HepG2 (cell line): ENCODE measurements at places on chromosomes 3 and 15. TPM values are rescaled to one million over a fixed set of nuclear protein-coding genes. Genes with fewer than 3 reads are reported as not detected.

GRCh38 chr15:23079766-23080165, 40.4 kb upstream of the TUBGCP5 start:
- no peak for DNase-seq

DNA sequence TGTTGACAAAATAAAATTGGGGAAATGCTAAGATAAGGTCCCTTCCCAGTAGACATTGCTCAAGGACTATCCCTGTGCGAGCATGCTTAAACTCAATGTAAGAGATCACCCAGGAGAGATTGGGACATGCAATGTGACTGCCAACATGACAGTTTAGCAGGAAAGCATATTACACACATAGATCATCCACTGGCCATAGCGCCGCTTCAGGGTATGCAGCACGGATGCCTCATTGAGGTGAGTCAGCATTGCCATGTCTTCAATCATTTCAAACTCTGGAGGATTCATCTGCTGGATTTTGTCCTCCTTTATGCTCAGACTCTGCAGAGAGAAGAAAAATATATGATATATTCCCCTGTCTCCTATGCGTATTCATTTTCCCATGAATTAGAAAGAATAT, 8.9 kb downstream of the MYH15 start:
- DNase-seq: no peak

- DNase-seq: no peak
These were observed 51.8 kb downstream of the MITF start for GRCh38 chr3:69791106-69791505.

GRCh38 chr3:100155128-100155527, 40.8 kb upstream of the FILIP1L start:
- DNase-seq: no peak

Gene MITF
- 0.14 and 0.38 TPM in 2 replicates for total RNA-seq

Gene C3orf49
- total RNA-seq: not detected in 2 replicates

Gene ETV5
- 52.9 and 60.0 TPM in 2 replicates for total RNA-seq
